ENCODE measurements at places on chromosomes 2 and 18.

DNA sequence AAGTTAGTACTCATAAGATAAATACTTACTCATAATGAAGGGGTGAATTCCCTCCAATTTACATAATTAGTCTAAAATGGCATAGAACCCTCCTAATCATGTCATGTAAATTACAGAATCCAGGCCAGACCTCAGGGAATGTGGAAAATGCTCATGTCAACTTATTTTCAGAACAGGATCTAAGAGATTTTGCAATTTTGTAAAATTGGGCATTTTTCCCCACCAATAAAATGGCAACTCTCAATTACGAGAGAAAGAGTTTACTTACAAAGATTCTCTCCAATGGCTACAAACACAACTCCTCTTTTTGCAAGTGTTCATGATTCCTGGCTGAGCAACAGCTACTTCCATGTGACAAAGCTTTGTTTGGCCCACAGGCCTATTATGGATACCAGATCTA is 33.8 kb upstream of the SP5 start:
- no peak for DNase-seq

GRCh38 chr2:8087480-8087840 is 594.4 kb upstream of the ID2 start:
- DNase-seq, result no peak

DNA sequence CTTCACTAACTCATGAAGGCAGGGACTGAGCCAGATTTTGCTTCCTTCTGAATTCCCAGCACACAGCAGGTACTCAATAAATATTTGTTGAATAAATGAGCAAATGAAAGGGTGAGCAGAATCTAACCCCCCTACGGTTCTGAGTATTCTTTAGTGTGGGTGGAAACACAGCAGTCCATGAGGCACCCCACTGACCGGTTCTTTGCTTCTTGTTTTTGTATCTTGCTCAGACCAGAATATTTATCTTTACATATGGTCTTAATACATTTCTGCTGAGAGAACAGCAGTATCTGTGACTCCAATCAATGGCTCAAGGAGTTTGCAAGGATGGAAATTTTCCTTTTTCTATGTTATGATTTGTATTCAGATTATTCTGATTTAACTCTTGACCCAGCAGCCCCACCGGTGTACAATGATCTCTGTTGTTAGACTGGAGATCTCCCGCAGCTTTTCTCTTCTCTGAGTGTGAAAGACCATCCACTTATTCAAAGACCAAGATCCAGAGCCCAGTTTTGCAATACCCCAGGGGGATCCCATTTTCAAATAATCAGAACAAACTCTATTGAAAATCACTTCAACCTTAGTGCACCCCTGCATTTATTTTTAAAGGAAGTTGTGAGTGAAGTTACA is 506.5 kb upstream of the TNP1 start:
- no peak for DNase-seq

DNA sequence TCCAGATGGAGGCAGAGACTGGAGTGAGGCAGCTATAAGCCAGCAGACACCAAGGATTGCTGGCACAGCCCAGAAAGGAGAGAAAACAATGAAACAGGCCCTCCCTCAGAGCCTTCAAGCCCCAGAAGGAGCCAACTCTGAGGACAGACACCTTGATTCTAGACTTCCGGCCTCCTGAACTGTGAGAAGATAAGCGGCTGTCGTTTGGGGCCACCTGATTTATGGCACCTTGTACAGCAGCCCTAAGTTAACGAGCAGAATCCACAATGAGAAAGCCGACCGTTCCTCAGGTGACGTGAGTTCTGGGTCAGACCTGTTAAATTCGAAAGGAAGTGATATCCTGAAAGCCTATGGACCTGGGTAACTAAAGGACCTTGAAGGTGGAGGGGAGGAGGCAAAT is 7.3 kb upstream of the CNDP2 start:
- no peak for DNase-seq

DNA sequence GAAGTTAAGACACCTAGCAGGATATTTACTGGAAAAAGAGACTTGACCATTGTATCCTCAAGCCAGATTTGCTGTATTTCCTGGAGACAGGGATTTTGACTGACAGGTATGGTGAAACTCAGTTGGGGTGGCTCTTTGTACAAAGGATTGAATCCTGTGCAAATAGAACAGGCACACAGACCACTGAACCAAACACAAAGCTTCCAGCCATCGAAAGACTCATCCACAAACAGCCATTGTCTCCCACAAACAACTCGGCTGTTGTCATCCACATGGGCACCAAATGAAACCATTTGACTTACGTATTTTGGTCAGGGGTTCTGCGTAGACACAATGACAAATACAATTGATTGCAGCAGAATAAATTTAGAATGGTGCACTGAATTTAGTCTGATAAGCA is 15.9 kb downstream of the RNF152 start:
- DNase-seq, result no peak

DNA sequence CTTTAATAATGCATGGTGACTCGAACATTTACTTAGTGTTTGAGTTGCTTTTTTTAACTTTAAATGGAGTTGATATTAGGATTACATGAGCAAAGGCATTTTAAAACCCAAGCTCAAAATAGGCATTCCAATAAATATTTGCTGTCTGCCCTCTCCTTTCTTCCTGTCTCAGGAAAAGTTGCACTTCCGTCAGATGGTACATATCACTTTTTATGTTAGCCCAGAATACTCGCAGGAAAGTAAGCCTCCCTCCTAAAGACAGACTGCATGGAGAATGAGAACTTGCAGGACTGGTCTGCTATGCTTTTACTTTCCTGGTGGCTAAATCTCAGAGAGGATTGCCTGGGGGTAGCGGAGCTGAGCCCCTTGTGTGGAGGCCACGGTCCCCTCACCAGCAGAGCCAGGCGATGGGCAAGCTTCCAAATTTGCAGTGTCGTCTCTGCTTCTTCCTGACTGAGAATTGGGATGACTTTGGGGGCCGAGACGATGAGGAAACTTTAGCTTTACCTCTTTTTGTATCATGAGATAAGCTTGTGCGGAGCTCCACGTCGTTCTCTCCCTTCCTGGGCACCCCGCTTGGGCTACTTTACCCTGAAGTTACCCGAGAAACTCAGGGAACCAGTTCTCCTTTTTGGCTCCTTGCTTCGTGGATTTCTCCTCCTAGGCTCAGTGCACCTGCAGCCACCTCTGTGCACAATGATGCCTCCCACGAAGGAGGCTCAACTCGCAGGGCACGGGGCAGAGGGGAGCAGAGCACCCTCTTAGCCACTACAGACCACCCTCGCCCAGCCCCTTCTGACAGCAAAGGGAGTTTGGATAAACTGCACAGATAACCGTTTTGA is 223.3 kb downstream of the SH3RF3 start:
- DNase-seq, result no peak

GRCh38 chr18:11149441-11150270 is at the start of gene PIEZO2:
Gene PIEZO2, minus strand, starts transcription at chr18:11149569. Its CDS starts 981 bp downstream, at chr18:11148588.
- peak; percentile 68 for DNase-seq

GRCh38 chr2:41869542-41870264 is 178.1 kb upstream of the PKDCC start:
- peak; percentile 82 for DNase-seq

- DNase-seq, result peak; percentile 41
Observed at GRCh38 chr2:96769814-96770213, 9.1 kb downstream of the CNNM4 start.

DNA sequence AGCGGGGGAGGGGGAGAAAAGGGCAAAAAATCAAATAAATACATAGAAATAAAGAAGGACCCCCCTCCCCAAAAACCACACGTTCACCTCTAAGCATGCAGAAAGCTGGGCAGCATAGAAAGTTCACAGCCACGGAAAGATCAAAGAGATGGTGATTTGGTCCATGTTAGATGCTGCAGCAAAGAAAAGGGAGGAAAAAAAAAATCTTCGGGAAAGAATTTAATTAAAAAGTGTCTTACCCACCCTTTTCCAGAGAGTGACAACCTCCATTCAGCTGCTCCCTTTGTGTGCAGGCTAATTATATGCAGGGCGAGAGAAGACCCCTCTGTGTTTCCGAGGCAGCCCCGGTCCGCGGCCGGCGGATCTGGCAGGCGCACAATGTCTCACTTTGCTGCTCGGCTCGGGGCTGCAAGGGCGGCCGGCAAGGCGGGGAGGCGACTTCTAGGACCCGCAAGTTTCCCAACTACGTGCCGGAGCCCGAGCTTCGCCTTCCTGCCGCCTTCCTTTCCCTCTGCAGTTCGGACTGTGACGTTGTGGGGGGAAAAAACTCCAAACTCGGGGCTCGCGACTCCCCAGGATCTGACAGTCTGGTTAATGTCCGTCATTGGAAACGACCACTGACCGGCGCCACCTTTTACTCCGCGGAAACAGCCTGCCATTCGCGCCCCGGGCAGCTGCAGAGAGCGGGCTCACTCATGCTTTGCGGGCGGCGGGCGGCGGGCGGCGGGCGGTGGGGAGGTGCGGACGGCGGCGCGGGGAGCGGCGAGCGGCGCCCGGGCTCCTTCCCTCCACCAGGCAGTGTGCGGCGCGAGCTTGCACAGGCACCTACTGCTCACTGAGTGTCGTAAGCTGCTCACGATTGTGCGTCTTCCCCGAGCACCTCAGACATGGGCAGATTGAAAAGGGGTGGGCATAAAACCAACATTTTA is at the start of gene LRRTM1:
Gene LRRTM1 (minus strand): TSS at position 844 of the 929 bp plus-strand sequence. CDS start 933 bp downstream, outside the sequence.
- DNase-seq, result no peak

DNA sequence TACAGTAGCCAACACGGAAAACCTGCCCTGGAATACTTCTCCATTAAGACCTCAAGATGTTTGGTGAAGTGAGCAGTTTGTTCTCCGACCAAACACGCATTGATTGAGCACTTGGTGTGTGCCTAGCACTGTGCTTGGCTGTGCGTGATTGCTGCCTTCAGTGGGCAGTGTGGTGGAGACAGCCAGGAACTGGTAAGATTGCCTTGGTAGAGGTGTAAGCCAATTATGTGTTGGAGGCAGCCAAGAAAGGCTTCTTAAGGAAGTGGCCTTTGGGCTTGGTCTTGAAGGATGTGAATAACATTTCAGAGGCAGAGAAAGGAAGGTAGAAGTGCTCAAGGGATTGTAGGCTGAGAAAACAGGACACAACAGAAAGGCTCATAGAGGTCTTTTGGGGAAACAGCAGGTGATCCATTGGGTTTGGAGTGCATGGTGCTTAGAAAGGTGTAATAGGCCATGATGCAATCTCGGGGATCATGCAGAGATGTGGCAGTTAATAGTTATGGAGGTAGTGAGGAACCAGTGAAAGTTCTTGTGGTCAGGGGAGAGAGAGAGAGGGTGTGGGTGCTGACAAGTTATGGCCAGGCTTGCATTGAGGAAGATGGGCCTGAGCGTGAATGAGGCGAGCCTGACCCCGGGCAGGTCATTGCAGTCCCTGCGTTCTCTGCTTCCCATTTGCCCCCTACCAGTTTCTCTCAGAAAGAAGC is 6.3 kb downstream of the B3GNT2 start:
- DNase-seq, result no peak

DNA sequence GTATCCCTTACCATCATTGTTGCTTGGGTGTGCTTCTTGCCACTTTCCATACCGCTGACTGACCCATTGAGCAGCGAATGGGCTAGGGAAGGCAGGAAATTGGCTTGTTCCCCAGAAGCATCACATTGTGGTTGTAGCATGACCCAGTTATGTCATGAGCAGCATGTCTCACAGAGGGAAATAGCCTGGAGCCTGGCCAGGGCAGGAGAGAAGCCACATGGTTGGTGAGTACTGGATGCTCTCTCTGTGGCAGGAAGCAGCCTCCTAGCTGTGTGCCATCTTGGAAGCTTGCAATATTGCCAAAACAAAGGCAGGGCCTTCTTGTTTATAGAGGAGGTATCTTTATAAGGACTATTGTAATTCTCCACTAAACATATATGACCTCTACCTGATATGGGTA is 482.6 kb downstream of the PIK3C3 start:
- no peak for DNase-seq

DNA sequence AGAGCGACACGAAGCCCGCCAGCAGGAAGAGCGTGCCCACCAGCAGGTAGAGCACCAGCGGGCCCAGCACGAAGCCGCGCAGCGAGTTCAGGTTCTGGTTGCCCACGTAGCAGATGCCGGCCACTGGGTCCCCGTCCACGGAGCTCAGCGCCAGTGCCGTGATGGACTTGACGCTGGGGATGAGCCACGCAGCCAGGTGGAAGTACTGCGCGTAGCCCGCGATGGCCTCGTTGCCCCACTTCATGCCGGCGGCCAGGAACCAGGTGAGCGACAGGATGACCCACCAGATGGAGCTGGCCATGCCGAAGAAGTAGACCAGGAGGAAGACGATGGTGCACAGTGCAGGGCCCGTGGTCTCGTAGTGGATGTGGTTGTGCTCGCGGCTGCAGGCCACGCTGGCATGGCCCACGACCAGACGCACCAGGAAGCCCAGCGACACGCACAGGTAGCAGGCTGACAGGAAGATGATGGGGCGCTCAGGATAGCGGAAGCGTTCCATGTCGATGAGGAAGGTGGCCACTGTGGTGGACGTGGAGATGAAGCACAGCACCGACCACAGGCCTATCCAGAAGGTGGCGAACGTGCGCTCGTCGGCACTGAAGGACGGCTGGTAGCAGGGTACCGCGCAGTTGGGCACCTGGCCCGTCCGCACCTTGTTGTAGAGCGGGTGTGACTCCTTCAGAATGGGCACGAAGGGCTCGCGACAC is 2.1 kb downstream of the FZD5 start:
- peak; percentile 51 for DNase-seq

DNA sequence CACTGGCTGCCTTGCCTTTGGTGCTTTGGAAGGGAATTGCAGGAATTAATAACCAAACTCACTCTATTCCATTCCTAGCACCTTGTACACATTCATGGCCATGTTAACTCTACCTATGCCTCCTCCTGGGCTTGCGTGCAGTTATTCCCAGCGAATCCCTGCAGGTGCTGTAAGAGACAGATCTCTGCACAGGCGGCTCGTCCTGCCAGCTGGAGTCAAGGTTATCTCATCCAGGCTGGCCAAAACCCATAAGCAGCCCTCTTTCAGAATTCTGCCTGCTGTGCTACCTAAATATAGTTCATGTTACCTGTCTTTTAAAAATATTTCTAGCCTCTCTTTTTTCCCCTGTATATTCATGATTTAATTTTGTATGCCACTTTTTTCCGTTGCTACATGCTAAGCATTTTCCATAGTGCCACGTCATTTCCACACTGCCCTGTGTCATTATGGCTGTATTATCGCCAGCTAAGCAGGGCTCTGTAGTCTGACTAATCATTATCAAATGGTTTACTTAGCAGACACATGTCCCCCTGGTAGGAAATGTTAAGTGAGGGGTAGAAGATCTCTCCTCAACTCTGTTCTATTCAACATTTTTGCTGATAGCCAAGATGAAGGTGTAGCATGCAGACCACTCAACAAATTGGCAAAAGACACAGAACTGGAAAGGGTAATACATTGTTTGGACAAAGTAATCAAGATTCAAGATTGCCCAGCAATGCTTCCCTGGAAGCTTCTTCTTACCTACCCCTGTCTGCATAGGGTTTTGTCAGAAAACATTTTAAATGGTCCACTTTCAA is 79.7 kb upstream of the TAF1B start:
- no peak for DNase-seq

DNA sequence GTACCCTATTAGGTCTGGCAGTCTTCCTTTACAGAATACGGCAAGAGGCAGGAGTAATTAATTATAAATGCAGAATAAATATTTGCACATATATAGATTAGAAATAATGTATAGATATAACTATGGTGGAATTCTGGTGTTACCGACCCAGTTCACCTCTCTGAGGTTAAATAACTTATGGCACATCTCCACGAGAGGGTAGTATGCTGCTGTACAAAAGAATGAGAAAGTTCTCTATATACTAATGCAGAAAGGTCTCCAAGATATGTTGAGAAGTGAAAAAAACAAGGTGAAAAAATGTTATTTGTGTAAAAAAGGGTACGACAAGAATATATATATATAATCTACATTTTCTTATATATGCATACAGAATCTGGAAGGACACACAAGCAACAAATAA is 40.8 kb downstream of the MC2R start:
- DNase-seq, result no peak

All from foreskin fibroblast (primary cell).